ENCODE measurements at places on chromosomes 1 and 21.

- no peak for DNase-seq
Measured at GRCh38 chr1:246491551-246492053, 15.5 kb downstream of the SMYD3 start.

GRCh38 chr1:110452330-110452729, 1.4 kb downstream of the PROK1 start:
- no peak for DNase-seq

GRCh38 chr1:215484171-215484939, 82.7 kb upstream of the KCTD3 start:
- DNase-seq: no peak

DNA sequence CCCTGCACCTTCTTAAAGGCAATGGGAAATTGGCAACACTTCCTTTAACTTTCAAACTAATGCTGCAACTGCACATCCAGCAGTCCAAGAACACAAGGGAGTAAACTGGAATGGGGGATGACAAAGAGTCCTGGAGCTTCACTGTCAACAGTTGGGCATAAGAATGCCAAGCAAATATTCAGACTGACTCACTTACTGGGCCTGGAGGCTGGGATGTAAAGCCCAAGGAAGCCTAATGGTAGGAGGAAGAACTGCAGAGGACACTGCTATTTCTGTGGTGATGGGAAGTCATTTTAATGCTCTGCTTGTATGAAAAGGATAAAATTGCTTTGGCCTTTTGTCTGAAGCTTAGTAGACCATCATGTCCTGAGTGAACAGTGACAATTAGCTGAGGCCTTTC, 15.7 kb upstream of the DMRTA2 start:
- DNase-seq: no peak

DNA sequence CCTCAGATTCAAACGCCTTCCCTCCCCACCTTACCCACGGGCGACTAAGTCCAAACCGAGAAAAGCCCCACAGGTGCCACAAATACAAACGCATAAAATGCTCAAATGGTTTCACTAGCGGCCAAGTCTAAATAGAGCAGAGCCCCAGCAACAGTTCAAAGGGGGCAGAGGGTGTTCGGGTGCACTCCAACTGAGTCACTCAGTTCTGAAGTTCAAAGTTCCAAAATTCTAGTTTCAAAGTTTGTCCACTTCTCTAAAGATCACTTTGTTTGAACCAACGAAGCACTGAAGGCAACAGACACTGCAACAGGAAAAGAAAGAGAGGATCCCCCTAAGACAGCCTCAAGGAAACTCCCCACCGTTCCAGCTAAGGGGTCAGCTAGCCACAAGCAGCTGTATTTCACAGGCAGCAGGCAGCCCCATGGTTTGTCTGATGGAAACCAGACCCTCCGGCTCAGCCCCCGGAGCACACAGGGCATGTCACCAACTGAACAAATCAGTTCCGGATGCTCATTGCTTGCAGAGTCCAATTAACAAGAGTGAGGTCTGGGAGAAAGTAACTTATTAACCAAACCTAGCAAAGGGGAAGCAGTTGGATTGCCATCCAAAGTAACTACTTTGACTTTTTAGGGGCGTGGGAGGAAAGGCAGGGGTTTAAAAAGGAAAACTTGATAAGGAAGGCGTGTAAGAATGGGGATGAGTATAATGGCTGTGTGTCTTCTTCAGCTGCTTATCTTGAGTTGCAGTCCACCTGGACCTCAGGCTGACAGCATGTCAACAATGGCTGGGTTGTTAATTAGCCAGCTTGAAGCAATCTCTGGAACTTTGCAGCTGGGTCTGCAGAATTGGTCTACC, 1423.9 kb upstream of the PRMT6 start:
- DNase-seq: no peak

DNA sequence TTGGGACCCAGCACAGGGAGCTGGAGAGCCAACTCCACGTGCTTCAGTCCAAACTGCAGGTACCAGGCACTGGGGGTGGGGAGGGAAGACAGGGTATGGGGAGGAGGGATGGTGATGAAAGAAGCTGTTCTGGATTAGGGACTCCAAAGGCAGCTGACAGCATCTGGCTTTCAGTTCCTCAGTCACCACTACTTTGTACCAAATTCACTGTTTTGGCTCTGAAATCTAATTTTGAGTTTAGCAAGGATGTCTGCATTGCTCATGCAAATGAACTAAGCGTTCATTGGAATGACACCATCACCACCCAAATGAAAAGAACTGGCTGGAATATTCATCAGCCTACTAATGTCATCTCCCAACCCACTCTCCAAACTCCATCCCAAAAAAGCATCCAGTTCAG, 8.7 kb downstream of the C1orf74 start:
- DNase-seq: no peak

DNA sequence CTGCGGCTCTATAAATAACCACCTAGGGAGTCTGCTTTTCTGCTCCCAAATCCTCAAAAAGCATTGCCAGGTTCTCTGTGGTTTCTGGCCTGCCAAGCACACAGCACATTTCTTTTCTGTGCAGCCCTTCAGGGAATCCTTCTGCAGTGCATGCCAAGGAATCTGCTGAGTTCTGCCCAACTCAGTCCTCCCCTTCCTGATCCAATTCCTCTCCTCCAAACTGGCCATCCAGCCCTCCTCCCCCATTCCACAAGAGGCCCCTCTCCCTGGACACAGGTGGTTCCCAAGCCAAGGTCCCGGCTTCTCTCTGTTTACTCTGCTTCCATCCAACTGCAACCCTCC, 61.8 kb downstream of the HIVEP3 start:
- DNase-seq: no peak

DNA sequence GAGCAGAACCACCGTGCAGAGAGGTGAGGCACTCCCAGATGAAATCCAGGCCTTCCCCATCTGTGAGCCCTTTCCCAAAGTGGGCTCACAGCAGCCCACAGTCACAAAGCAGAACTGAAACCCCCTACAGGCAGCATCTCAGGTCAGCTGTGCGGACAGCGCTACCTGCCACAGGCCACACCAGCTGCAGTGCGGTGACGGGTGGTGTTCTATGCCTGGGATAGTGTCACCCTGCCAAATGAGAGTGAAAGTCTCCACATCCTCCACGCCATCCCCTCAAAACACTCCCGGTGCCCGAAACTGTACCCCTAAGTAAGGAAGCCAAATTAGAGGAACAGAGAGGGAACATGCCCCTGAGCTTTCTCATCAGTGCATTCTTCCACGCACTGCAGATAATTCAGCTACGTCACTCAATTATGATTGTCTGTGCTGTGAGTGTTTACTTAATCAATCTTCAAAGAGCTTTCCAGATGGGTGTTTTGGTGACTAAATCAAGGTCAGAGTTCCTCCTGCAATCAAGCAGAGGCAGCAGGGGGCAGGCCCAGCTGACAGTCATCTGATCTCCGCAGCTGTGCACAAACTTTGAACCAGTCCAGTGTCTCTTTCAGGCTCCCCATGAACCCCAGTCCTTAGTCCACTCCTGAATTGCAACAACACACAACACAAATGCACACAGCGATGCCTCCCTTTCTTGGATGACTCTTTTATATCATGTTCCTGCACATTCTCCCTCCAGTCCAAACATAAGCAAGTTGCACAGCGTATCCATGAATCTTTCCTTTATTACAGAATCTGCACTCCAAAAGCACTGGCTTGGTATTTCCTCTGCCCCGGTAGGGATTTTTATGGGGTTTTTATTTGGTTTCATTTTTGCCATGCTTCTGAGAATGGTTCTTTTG, 150.0 kb downstream of the TOMM20 start:
- DNase-seq: no peak

GRCh38 chr1:23210351-23210785, 6.9 kb downstream of the HTR1D start:
- no peak for DNase-seq

DNA sequence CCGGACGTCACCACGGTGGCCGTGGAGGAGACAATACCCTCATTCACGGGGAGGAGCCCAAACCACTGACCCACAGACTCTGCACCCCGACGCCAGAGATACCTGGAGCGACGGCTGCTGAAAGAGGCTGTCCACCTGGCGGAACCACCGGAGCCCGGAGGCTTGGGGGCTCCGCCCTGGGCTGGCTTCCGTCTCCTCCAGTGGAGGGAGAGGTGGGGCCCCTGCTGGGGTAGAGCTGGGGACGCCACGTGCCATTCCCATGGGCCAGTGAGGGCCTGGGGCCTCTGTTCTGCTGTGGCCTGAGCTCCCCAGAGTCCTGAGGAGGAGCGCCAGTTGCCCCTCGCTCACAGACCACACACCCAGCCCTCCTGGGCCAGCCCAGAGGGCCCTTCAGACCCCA, 7.0 kb downstream of the TNFRSF14 start:
- DNase-seq: no peak

DNA sequence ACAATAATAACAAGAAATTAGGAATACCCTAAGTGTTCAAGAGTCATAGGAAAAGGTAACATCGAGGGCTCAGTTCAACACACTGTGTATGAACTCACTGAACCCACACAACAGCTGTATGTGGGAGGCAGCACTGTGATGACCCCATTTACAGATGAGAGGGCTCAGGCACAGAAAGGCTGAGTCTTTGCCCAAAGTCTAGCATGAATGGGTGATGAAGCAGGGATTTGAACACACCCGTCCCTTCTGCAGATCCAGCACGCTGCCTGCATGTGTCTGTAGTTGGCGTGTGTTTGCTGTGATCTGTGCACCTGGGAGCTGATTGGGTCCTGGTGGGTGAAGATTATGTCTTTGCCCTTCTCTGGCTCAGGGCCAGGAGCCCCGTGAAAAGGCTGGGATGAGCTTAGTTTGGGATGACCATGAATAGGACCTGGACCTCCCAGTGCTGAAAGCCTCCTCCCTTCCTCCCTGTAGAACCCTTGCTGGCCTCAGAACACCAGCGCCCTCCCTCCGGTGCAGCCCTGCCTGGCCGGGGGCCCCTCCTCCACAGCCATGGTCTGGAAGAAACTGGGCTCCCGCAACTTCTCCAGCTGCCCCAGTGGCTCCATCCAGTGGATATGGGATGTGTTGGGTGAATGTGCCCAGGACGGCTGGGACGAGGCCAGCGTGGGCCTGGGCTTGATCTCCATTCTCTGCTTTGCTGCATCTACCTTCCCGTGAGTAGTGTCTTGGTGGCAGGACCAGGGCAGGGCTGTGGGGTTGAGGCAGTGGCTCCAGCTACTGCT, 5.2 kb downstream of the SLC66A1 start:
- DNase-seq: no peak

- DNase-seq: no peak
Measured at GRCh38 chr1:20383631-20384030, 93.0 kb downstream of the VWA5B1 start.

DNA sequence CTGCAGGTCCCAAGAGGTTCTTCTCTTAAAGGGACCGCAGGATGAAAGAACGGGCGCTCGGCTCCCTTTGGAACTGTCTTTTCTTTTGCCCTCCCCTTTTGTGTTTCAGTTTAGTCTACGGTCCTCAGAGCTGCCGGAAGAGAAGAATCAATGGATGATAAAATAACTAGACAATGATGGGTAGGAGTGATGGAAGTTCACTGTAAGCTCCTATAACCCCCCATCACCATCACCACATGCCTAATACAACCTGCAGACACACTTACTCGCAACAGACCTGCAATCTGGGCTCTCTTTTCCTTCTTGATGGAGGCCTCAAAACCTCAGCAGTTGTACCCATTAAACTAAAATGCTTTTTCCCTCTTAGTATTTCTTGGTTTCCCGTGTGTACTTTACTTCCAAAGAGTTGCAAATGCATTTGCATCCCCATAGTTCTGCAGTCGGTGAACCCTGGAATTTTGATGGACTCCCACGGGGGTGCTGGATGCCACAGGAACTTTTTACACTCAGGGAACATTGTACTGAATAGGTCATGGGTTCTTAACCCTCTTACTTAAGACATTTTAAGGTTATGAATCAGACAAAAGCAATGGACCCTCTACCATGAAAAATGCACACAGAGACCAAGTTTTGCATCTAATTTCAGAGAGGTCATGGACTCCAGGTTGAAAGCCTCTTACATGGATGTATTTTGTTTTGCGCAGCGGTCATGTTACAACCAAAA, 633 bp upstream of the RFX5 start:
- no peak for DNase-seq

GRCh38 chr1:62912028-62912638, 128.2 kb downstream of the ATG4C start:
- no peak for DNase-seq

DNA sequence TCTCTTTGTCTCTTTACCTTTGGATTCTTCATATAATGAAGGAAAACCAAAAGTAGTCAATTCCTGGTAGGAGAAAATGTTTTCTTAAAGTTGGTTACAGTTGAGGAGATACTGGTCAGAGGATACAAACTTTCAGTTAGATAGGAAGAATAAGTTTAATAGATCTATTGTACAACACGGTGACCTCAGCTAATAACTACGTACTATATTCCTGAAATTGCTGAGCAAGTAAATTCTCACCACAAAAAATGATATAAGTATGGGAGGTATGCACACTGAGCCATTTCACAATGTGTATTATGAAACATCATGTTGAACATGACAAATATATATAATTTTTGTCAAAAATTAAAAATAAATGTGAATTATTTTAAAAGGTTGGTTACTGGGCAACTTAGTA, 20.4 kb downstream of the SSX2IP start:
- no peak for DNase-seq

DNA sequence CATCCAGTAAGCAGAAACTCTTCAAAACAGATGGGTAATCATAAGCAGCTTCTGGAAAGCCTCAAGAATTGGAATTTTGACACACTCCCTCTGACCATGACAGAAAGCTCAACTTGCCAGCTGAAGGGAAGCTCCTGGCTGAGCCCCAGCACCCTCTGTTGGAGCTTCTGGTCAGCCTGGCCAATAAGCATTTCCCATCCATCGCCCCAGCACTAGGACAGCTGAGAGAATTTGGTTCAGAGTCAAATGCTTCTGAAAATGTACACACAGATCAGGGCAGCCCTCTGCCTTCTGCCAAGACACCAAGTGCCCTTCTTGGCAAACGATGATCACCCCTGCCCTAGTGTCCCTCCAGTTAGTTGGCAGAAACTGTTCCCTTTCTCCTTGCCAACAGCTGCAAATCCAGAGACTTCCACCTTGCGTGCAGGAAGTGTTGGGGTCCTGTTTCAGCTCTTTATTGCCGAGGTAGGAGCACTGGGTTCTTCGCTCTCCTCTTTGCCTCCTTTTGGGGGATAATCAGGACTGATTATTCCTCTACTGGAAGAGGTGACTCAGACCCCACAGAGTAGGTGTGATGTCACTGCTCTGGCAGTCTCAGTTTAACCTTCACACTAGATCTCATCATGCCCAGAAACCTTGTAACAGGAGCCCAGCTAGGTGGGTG, 11.9 kb downstream of the PIGV start:
- no peak for DNase-seq

DNA sequence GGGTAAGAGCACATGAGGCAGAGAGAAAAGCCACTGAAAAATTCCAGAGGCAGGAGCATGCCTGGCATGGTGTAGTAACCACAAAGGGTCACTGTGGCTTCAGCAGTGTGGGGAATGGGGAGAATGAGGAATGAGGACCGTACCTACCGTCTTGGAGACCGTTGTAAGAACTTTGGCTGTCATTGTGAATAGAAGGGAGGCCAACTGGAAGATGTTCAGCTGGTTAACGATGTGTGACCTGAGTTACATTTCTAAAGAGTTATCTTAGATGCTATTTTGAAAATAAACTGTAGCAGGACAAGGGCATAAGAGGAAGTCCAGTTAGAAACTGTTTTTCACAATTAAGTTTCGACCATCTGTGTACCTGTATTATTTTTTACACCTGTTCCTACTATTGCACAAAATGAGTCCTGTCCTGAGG, 365.5 kb upstream of the SGIP1 start:
- DNase-seq: no peak

Data from activated CD8-positive, alpha-beta memory T cell treated with anti-CD3 and anti-CD28 coated beads for 4 hours (primary cell).